GM04504 (cell line): ENCODE measurements at places on chromosomes 2 and 18.
A peak's percentile ranks its signal among the peaks of the same experiment; 100 is the strongest.

DNA sequence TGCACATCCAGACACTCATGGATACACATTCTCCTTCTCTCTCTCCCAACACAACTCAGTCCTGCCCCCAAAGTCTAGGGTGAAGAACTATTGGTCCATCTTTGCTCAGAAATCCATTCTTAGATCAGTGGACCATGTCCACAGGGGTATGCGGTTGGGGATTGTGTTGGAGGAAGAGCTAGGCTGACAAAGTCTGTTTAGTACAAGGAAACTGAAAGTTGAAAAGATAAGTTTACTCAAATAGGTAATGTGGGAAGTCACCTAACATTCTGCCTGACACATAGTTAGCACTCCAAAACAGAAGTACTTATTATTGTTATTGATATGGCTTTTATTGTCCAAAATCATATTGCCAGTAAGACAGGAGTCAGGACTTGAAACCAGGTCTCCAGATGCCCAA lies 55.9 kb downstream of the ALK start:
- no peak for DNase-seq

DNA sequence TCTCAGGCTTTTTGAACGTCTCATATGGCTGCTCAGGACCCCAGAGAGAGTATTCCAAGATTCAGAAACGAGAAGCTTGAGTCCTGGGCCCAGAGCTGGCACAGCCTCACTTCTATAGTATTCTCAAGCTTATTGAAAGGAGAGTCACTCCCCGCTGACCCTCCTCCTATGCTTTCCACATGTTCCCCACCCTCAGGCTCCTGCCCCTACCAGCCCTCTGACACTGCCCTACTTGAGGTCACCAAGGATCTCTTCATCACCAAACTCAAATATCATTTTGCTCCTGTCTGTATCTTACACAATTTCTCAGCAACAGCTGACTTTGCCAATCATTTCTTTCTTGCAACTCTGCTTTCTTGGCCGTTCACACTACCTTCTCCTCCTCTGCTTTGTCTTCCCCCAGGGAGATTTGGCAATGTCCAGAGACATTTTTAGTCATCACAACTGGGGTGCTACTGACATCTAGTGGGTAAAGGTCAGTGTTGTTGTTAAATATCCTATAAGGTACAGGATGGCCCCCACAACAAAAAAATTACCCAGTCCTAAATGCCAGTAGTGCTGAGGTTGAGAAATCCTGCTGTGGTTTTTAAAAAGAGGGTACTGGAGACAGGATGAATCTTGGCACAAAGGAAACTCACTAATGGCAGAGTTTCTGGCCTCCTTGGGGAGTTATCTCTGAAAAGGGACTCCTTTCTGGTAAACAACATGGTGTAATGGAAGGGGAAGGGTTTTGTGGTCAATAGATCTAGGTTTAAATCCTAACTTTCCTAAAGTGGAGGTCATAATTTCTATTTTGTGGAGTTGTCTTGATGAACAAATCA lies 26.9 kb upstream of the INSIG2 start:
- peak; percentile 83 for DNase-seq

GRCh38 chr2:241865957-241866789 lies 3.4 kb upstream of the RTP5 start:
- DNase-seq, result no peak

GRCh38 chr2:144894612-144895599 lies 375.0 kb upstream of the ZEB2 start:
- DNase-seq, result no peak

DNA sequence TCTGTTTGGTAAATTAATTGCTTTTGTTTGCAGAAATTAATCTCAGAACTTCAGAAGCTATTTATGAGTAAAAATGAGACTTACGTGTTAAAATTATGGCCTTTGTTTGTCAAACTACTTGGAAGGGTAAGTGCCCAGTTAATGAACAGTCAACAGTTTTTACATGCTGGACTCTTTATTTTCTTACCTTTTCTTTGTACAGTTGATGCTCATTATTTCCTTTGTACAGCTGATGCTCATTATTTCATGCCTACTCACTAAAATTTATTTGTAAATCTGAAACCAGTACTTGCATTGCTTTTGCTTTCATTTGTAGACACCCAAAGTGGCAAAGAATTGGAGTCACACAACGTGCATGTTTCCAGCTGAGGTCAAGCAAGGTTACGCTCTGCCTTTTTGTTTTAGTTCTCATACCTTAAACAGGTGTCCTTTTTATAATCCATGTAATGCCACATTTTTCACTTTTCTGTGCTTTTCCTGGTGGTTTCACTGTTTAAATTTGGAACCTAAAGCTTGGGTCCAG lies 13.3 kb downstream of the RIF1 start:
- DNase-seq, result no peak

DNA sequence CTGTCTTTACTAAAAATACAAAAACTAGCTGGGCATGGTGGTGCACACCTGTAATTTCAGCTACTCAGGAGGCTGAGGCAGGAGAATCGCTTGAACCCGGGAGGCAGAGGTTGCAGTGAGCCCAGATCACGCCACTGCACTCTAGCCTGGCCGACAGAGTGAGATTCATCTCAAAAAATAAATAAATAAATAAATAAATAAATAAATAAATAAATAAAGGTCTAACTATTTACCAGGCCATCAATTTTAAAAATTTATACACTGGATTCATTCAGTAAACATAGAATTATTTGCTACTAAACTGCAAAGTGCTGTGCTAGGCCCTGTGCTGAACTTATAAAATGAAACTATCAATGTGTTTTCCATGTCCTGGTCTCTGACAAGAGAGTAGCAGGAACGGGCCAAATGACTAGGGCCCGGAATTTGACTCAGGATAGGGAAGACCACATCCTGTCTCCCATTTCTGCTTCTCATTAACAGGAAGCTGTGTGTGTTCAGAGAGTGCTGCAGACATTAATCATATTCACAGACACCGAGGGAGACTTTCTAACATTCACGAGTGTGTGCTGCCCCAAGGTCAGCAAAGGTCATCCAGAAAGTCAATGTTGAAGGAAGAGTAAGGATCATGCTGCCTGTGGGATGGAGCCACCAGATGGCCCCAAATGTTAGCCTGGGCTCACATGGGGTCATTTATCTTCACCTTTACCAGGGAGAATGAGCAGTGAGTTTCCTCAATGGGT lies 95.8 kb downstream of the SPP2 start:
- DNase-seq, result peak; percentile 74

DNA sequence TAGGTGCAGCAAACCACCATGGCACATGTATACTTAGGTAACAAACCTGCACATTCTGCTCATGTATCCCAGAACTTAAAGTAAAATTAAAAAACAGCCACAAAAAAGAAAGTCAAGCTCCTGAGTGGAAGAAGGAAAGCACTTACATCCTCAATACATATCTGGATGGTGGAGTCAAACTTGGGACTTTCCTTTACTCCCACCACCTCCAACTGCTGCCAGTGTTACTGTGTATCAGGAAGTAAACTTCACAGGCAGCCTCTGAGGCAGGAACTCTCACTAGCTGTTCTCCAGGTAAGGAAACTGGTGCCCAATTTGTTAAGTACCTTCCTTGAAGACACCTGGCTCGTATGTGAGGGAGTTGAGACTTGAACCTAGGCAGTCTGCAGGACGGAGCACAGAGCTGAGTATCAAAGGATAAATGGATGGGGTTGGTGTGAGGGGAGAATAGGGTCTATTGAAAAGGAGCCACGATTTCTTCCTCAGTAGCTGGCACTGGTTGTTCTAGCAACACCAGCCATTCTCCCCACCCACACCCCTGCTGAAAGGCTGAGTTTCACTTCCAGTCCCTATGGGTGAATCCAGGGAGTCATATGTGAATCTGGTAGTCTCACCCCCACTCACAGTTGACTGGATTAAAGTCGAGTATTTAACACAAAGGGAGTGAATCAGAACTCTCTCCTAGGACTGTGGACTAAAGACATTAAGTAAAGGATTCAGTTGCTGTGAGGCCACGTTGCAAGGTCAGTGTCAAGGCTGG lies 50.0 kb upstream of the GPR39 start:
- DNase-seq, result no peak

- DNase-seq, result no peak
Measured at GRCh38 chr2:86011449-86011941, 94.2 kb downstream of the POLR1A start.

GRCh38 chr2:178829299-178829960 lies 22.2 kb upstream of the TTN start:
- DNase-seq, result no peak

DNA sequence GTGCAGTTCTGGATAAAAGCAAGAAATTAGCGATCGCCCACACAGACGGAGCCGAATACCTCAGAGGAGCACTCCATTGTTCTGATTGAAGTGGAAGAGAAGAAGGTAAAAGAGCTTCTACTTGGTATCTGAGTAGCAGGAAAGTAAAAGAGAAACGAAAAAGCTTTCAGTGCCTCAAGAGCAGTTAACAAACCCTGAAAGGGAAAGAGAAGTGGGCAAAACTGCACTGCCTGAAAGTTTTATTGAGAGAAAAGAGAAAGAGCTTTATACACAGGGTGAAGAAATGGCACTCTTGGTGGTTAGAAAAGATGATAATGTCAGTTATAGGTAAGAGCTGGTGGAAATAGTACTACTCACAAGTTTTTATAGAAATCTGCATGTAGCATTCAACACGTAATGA lies 192.8 kb downstream of the CDCA7 start:
- no peak for DNase-seq

DNA sequence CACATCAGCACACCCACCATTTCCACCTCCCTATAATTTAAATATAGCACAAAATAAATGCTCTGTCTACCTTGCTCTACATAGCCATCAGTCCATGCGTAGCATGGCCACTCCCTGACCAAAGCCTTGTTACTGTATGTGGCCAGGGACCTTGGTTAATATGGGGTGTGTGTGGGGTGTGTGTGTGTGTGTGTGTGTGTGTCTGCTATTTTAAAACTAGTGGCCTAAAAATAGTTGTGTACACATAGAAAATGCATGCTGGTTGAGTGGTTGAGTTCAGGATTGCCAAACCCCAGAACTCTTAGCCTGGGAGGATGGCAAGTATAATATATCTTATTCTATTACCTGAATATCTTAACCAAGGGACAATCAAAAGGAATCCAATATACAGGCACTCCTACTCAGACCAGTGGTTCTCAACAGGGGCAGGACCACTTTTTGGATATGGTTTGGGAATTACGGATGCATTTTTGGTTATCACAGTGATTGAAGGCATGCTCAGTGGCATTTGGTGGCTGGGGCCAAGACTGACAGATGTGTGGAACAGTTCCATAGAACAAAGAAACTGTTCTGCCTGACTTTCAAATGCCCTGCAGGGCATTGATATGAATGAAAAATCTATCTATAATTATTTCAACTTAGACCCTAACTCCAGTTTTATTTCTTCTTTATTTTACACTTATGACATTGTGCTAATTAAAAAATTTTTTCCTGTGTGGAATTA lies 72.3 kb upstream of the PSME4 start:
- DNase-seq, result no peak

DNA sequence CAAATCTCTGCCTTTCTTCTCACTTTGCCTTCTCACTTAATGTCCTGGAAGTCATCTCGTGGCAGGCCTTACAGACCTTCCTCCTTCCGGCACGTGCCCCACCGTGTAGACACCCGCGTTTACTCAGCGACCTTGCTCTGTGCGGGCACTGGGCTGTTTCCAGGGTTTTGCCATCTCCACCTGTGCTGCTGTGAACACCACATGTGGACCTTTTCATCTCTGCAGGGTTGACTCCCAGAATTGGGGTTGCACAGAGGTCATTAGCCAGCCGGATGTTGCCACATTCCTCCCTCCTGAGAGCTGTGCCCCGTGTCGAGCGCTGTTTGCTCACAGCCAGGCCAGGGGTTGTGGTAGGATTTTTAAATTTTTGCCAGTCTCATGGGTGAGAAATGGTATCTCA lies 25.4 kb downstream of the KCNG2 start:
- DNase-seq, result no peak

GRCh38 chr2:43877782-43878464 lies 39.2 kb downstream of the ABCG8 start:
- peak; percentile 16 for DNase-seq

DNA sequence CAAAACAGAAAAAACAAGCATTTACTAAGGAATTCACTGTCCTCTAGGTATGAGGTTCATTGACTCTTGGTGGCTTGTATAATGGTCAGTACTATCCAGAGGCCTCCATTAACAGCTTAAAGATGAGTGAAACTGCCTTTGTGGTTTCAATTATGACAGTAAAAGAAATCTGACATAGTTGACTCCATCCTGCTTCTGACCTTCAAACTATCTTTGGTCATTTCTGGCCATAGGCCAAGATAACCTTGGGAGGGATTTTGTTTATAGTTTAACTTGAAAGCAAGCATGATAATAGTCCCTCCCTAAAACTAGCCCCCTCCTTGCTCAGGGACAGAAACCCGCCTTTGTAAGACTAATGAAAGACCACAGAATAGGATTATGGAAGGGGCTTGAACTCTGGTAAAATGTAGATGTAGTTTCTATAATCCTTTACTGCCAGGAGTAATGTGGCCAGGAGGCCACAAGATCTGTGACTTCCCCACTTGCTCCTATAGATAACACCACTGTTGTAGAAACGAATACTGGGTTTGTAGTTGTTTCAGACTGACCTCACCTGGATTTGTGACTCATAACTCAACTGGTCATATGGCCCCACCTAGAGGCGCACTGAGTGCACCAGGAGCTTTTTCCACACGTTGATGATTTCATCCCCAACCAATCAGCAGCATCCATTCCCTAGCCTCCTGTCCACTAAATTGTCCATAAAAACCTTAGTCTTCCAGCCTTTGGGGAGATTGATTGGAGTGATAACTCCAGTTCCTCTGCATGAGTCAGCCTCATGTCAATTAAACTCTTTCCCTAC lies 8.6 kb upstream of the PLEKHM3 start:
- no peak for DNase-seq

- no peak for DNase-seq
Measured at GRCh38 chr18:76948345-76948744, 126.0 kb downstream of the ZNF236 start.

DNA sequence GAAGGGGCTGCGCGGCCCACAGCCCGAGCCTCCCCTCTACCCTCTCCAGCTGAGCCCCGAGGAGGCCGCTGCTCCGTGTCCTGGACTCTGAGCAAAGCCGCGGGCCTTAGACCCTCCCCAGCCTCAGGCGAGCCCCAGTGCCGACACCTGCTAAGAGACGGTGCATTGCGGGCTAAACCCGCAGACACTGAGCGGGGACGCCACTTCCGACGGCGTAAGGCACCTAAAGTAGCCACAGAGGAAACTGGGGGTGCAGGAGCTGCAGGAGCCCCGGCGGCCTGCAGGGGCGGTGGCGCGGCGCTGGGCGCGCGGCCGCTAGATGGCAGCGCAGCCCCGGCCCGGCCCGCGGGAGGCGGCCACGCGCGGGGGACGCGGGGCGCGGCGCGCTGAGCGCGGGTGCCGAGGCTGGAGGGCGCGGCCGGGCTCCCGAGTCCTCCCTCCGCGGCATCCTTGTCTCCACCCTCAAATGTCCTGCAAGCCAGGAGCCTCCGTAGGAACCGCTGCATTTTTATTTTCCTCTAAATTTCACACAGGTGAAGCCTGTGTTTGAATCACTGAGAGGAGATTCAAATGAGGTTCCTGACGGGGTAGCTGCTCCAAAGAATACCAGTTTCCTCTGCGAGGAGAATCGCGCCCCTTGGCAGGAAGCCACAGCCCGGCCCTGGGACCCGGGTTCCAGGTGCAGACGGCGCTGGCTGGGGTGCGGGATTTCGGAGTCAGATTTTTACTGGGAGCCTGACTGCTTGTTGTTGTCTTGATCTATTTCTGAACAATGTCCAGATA lies 650.5 kb downstream of the GALR1 start:
- DNase-seq, result no peak

- DNase-seq, result no peak
Measured at GRCh38 chr2:157627594-157628476, 829 bp downstream of the ACVR1C start.

GRCh38 chr2:178414266-178415247 lies 36.4 kb downstream of the PRKRA start:
- peak; percentile 93 for DNase-seq

- peak; percentile 11 for DNase-seq
Measured at GRCh38 chr2:228917220-228917619, 353.9 kb downstream of the PID1 start.
